ENCODE measurements at places on chromosomes 7 and 10. TPM values are rescaled to one million over a fixed set of nuclear protein-coding genes. Genes with fewer than 3 reads are reported as not detected.

GRM3 gene
- 0.17 TPM for polyA plus RNA-seq

TEX47 gene
- polyA plus RNA-seq, result not detected

GRCh38 chr10:17176091-17176490 lies 25.4 kb downstream of the TRDMT1 start:
- DNase-seq, result no peak

DNA sequence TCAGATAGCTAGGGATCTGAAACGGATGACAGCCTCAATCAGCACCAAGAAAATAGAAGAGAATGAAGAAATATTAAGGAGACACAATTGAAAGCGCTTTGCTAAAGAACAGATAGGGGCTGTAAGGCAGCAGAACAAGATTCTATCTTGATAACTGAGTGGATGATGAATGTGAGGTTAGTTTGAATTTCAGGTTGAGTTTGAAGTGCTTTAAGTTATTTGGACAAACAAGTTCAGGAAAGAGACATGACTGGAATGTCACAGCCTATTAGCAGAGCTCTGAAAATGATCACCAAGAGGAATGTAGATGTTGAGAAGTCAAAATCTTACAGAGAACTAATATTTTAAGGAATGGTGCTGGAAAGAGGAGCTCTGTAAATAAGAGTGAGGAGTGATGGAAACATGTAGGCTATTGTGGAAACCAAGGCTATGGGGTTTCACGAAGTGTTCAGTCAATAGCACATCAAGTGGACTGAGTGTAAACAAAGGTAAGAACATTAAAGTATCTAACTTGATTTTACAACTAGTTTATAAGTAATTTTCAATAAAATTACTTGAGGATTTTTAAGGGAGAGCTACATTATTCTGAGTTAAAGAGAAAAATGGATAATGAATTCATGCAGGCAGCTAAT lies 61.6 kb downstream of the MEST start:
- DNase-seq, result no peak

- no peak for DNase-seq
These were observed 78.9 kb downstream of the LRRC17 start for GRCh38 chr7:102991540-102992214.
